ENCODE measurements at places on chromosomes 1 and 21.

DNA sequence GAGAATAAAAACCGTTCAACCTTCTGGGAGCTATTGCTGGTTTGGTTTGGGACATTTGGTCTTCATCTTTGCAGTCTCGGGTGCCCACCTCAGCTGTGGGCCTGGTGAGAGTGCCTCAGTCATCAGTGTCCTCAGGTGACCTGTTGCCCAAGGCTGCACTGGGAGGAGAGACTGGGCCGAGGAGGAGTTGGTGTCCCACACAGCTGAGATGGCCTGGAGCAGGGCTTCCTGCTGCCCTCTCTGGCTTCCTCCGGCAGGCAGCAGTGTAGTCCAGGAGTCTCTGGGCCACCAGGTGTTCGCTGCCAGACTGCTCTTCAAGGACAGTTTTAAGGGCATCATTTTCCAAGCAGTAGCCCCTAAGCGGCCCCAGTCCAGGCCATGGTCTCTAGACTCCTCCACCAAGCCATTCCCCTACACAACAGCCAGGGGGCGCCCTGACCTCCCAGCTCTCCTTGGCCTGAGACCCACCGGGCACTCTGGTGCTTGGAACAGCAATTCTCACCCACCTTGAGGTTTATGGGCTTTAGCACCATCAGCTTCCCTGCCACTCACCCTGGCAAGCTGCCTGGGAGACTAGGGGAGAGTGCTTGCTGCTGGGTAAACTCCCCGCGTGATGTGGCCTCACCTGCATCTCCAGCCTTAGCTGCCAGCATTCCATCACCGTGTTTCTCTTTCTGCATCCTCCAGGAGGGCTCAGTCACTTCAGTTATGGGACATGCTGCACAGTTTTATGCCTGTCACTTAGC, 9.1 kb upstream of the SYTL1 start:
- peak; percentile 32 for DNase-seq

GRCh38 chr1:192951691-192952460, 107.3 kb downstream of the UCHL5 start:
- no peak for DNase-seq

DNA sequence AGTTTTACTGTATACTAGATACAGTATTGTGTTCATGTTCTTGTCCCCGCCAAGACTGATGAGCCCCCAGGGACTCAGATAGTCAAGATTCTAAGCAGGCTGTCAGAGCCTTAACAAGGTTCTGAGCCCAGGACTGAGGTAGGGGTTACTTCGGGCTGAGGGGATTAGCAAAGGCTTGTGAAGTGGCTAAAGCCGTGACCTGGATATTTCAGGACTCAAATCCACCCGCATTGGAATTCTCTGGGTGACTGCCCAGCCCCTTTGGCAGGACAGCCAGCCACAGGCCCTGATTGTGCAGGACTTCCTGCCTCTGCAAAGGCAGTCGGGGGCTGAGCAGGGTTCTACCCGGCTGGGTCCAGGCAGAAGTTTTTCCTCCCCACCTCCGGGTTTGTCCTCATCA, at the start of gene PLA2G5:
Gene PLA2G5, plus strand, starts transcription at position 321 of the 400 bp plus-strand sequence. CDS start 14,637 bp downstream, outside the sequence.
- no peak for DNase-seq

GRCh38 chr1:206702803-206703202, 18.1 kb downstream of the MAPKAPK2 start:
- no peak for DNase-seq

- no peak for DNase-seq
These were observed 94.4 kb downstream of the COLGALT2 start for GRCh38 chr1:183942933-183943693.

DNA sequence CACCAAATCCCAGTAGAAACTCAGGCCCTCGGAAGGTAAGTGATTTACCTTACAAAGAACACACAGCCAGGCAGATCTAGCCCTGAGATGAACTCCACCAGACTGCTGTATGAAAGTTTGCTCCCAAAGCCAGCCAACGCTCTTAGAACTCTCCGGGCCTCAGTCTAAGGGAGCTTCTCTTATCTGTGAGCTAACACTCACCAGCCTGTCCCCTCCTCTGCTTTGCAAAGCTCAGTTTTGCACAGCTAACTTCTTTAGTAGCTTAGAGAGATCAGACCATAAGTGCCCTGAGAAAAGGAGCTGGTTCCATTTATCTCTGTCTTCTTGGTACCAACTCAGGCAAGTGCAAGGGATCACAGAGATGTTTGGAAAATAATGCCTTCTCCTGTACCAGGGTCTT, 195.8 kb upstream of the JUN start:
- no peak for DNase-seq

DNA sequence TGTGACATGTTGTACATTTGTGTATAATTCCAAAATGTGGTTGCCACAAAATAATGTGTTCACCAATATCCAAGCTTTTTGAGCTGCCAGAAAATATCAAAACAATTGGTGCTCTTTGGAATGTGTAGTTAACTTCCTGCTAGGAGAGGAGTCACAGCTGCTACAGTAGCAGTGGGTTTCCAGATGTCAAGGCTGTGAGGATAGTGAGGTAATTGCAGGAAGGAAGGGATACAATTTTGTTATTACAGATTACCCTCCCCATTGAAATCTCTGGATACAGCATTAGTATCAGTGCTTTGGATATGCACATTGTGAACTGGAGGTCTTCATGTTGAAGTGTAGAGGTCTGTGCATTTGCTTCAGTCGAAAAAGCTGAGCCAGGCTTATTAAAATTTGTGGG, 253.2 kb downstream of the PTPRC start:
- no peak for DNase-seq

DNA sequence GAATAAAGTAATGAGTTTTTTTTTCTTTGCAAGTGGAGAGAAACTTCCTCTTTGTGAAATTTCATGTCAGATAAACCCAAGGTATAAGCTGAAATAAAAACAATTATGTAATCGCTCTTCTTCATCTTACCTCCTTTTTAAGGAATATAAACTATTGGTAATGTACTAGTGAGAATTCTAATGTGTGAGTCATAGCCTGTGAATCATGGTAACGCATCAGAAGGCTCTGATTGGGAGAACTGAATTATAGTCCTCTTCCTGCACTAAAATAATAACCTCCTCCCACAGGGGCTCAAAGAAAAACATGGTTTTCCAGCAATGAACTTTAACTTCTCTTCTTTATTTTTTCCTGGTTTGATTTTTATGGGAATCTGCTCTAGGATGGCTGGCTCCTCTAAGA, 57.1 kb upstream of the COX20 start:
- no peak for DNase-seq

DNA sequence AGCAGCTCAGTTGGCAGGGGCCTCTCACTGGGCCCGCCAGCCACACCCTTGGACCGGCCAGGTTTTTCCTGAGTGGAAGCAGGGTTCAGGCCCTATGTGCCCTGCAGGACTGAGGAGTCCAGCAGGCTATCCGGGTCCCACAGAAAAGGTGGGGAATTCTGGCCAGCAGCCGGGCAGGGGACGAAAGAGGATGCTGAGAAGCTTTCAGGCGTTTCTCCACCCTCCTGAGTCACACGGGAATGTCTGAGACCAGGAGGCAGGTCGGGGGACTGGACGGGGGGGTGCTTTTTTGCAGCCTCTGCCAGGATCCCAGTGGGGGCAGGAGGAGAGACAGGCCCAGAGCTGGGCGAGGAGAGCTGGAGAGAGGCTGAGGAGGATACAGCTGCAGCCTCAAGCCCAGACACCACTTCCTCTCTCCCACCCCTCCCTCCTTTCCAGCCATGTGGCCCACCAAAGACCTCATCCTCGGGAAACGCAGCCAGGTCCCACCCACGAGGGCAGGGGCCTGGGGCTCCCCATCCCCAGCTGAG, 105.4 kb downstream of the SPSB1 start:
- no peak for DNase-seq

- DNase-seq = peak; percentile 44
These were observed 9.3 kb upstream of the SLX9 start for GRCh38 chr21:44930543-44930981.

DNA sequence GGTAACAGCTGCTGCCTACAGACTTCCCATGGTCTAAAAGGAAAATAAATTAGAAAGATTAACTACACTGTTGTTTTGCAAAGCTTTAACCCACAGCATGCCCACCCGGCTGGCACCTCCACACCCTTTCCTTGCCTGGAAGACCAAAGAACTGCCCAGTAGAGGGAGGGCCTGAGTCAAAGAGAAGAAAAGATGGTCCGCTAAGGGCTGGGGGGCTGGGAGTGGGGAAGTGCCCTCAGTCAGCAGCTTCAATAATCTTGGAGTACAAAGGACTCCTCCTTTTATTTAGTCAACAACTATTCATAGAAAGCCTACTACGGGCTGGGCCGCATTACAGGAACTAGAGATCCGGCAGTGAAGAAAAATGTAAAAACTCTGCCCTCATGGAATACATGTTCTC, 40.6 kb downstream of the ERI3 start:
- DNase-seq = no peak

DNA sequence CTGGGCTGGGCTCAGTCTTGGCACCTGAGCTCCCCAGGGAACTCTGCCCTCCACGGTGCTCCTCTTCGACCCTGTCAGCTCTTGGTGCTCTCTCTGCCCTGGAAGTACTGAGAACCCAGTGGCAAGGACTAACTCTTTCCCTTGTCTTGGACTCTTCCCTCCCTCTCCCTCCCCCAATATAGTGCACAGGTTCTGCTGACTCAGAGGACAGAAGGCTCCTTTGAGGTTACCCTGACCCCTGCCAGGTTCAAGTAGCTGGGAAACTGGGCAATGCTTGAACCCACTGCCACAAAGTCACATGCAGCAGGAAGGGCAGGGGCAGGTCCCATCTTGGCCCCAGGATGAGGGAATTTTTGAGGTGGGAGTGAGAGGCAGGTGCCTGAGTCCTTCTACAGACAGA, 20.3 kb downstream of the KCNQ4 start:
- no peak for DNase-seq

- DNase-seq = no peak
These were observed 172.0 kb downstream of the HMCN1 start for GRCh38 chr1:185906186-185906585.

GRCh38 chr1:110021285-110021684, 13.1 kb upstream of the STRIP1 start:
- DNase-seq = no peak

DNA sequence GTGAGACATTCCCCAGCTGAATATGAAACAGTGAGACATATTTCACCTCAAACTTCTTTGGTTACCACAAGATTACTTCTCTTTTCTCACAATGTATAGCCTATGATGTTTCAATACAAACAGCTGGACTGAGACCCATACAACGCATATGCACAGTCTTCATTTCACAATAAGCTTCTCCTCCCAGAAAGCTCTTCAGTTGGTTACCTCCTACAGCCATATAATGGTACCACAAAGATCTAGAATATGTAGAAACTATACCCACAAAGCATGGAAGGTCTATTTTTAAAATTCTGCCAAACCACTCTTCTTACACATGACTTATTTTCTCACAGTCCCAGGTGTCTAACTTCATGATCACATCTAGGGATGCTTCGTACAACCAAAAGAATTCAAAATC, 70.8 kb downstream of the JAK1 start:
- DNase-seq = no peak

GRCh38 chr1:99363531-99363930, 99.2 kb downstream of the PLPPR4 start:
- DNase-seq = no peak

DNA sequence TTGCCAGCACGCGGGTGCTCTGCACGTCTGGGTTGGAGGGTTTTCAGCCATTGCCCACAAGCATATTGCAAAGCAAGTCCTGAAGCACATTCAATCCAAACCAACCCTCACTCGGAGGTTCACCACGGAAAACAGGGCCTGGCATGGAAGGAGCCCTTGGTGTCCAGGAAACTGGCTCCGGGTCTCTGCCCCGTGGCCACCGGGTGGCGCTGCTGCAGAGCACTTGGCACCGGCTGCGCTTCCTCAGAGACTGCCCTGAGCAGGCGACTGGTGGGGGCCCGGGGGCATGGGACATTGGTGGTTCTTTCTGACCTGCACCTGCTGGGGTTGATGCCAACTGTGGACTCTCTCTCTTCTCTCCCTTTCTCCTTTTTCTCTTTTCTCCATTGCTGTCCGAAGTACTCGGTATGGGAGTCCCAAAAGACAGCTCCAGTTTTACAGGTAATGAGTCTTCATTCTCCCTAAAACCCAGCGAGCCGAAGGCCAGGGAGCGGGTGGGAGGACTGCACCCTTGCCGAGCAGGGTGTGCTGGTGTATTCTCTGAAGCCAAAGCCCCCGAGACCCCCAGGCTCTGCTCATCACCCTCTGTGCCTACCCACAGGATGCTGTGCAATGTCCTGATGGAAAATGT, 4.1 kb upstream of the KCNAB2 start:
- no peak for DNase-seq

DNA sequence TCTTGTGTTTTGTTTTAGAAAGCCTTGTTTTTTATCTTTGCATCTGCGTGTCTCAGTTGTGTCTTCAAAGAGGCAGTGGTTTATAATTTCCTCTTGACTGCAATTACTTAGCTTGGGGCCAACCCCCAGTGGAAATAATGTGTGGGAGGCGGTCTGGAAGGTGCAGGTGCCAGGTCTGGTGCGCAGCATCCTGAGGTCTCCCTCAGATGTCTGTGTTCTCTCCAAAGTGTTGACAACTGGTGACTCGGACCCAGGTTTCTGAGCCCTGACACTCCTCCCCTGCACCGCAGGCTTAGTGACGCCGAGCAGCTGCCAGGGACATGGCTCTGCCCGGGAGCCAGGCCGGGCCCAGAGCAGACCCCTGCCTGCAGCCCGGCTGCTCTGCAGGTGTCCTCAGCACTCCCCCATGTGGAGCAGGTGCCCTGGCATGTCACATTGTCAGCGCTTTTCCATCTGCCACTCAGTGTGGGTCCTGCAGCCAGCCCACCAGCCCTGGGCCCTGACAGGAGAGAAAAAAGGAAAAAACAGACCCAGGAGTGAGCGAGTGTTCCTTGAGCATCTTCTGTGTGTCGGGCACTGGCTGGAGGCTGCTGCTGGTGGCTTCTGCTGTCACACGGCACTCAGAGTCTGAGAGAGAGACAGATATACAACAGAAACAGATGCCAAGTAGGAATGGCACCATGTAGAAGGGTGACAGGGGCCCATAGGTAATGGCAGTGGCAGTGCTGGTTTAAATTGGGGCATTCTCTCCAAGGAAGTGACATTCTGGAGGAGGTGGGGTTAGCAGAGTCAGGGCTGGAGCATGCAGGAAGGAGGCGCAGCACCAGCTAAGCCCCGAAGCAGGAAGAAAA, 24.8 kb upstream of the SELENON start:
- DNase-seq = peak; percentile 62

DNA sequence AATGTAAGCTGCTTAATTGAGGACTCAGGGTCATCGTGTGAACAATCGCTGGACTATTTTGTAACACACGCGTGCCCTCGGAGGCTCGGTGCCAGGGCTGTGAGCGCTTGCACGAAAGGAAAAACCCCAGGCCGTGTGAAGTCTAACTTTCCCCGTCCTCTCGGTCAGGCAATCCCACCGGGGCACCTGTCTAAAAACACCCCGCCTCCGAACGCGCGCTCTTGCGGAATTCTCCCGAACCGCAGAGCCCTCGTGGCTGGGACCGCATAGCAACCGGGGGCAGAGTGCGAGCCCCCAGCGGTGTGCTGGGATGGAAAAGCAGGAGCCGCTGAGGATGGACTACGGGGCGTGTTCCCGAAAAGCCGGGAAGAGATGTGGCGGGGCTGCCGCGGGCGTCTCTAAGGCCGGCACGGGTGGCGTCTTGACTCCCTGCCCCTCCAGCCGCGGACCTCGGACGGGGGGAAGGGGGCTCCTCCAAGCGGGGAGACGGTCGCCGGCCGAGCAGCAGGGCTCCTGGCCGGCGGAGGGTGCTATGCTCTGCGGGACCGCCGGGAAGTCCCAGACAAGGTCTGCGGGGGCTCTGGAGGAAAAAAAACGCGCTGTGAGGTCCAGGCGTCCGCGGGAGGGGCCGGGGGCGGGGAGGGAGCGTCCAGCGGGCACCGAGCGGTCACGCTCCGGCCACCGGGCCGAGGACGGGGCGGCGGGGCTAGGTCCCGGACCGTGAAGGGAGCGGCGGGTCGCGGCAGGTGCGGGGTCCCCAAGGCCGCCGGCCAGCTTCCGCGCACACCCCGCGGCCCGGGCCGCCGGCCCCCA, 936 bp downstream of the ZBTB21 start:
- peak; percentile 13 for DNase-seq

Data from stimulated activated CD8-positive, alpha-beta memory T cell treated with anti-CD3 and anti-CD28 coated beads, Interleukin-7, amount 100 ng/mL, for 1 hour (primary cell).